GM04503 (cell line): ENCODE measurements at places on chromosomes 2 and 18.

DNA sequence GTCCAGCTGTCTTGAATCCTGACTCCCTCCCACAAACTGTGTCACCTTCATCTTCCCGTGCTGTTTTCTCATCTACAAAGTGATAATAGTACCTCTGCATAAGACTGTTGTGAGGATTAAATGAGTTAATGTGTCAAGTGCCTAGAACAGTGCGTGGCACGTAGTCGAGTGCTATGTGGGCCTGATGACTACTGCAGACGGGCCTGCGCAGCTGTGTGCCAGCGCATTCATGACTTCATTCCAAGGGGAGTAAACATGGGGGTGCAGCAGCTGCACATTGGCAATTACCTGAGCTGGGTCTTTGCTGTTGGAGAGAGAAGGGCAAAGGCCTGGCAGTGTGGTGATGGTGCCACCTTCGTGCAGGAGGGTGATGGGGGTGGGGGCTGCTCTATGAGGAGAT is 5.0 kb downstream of the TEX44 start:
- no peak for DNase-seq

GRCh38 chr2:17538022-17538843 is 2.3 kb upstream of the VSNL1 start:
- no peak for DNase-seq

- no peak for DNase-seq
Measured at GRCh38 chr2:11808016-11808400, 61.6 kb downstream of the LPIN1 start.

DNA sequence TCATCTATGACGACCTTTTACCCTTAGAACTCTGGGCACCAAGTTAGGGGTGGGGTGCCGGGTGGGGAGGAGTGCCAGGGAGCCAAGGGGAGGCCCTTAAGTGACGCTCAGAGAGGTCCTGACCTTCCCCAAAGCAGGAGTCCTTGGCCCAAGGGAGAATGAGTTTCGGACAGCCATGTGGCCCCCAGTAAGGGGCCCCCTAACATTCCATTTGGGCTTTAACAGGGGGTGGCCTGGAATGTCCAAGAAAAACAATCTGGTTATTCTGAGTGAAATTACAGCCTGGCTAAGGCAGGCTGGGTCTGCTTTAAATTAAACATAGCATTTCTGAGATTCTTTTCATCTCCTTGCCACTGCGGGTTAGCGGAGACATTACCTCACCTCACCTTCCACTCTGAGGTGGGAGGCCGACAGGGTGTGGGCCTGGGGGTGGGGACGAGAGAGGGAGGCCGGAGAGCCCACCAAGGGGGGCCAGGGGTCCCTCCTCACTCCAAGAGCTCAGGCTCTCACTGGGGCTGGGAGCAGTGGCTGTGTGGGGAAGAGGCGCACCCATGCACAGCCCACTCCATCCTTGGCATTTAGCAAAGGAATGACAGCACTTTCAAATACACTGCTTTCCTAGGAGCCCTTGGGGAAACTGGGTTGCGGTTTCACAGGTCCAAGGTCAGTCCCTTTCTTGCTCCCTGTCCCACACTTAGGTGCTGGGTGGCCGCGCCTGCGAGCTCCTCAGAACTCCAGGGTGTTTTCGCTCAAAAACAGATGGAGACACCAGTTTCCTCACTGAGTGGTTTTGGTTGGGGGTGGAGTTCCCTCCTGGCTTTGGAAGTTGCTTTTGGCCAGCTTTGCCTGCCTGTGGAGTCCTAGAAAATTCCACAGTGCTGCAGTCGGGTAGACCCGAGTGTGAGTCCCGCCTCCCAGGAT is 107.4 kb downstream of the POLR1A start:
- peak; percentile 69 for DNase-seq
